HCEC 1CT (cell line): ENCODE measurements at places on chromosomes 12 and 14.

- DNase-seq = peak; percentile 57
These were observed 27.1 kb upstream of the PCNX4 start for GRCh38 chr14:60064491-60065072.

- no peak for DNase-seq
These were observed 77.2 kb downstream of the NTF3 start for GRCh38 chr12:5509102-5509501.

GRCh38 chr12:131984334-131984733 is 34.6 kb downstream of the EP400 start:
- DNase-seq = no peak

GRCh38 chr12:29609431-29610215 is 112.1 kb upstream of the OVCH1 start:
- DNase-seq = no peak

DNA sequence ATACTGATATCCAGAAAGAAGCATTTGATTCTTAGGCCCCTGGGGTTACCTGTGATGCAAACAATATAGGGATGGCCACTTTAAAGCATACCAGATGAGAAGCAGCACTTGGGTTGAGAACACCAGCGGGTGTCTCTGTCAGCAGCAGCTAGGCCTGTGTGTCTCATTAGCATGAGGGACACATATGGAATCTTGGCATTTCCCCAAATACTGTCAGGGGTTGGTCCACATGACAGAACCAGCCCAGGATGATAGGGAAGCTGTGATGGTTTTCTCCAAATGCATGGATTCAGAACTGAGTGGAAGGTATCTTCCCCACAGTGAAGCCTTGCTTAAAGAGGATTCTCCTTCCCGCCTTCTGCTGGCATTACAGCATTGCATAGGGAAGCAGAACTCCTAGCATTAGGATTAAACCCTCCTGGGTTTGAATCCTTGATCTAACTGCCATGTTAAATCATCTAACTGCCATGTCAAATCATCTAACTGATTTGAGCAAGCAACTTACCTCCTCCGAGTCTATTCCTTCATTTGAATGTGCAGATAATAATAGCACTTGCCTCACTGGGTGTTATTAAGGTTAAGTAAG is 111.5 kb upstream of the WSCD2 start:
- DNase-seq = no peak

DNA sequence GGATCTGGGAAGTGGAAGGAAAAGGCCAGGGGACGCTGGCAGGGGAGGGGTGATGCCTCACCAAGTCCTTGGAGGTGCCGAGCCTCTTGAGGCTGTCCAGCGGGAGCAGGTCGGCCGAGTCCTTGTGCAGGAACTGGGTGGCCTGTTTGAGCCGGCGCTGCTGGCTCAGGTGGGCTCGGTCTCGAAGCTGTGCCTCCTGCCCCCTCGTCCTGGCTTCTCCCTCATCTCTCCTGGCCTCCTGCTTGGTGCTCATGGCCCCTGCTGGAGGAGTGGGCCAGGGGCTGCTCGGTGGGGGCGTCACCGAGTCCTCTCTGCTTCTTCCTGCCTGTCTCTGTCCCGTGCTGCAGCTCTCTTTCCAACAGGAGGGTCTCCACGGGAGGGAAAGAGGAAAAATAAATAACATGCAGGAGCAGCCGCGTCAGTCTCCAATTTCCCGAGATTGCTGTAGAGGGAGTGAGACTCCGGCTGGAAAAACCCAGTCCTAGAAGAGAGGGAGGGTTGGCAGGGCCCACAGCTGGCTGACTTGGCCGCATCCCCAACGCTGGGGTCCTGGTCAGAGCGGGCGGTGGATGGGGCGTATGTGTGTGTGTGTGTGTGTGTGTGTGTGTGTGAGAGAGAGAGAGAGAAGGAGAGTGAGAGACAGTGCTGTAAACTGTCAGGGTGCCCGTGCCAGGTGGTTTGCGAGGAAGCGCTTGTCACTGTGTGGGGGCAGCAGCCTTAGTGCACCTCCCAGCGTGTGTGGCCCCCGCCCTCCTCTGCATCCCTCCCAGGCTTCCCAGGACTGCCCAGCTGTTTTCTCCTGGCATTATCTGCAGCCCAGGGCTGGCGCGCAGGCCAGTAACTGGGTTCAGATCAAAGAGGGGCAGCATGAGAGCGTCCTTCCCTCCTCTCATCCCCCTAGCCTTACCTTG is at the start of gene NRIP2:
NRIP2 (minus strand) TSS at position 455 of the 911 bp plus-strand sequence; CDS start at position 403, 52 bp downstream.
- DNase-seq = peak; percentile 13

GRCh38 chr14:66998013-66998412 is 191.2 kb upstream of the GARIN2 start:
- no peak for DNase-seq

- DNase-seq = peak; percentile 76
These were observed 4.0 kb downstream of the VPS37B start for GRCh38 chr12:122891661-122892525.

GRCh38 chr14:101627915-101628262 is 66.6 kb downstream of the DIO3 start:
- no peak for DNase-seq

DNA sequence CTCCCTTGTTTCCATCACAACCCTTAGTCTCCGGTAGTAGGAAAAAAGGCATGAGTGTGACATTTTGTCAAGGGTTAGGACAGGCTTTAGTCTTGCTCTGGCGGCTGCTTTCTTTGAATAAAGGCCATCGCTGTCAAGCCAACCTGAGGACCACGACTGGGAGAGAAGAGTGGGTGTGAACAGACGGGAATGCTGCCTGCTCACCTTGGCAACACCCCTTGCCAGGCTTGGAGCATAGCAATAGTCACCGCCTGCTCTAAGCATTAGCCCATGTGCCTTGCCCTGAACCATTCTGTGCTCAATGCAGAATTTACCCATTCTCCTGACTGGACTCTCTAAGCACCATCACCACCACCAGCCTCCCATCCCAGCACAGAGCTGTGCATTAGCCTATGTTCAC is 36.2 kb downstream of the SPTB start:
- DNase-seq = no peak

DNA sequence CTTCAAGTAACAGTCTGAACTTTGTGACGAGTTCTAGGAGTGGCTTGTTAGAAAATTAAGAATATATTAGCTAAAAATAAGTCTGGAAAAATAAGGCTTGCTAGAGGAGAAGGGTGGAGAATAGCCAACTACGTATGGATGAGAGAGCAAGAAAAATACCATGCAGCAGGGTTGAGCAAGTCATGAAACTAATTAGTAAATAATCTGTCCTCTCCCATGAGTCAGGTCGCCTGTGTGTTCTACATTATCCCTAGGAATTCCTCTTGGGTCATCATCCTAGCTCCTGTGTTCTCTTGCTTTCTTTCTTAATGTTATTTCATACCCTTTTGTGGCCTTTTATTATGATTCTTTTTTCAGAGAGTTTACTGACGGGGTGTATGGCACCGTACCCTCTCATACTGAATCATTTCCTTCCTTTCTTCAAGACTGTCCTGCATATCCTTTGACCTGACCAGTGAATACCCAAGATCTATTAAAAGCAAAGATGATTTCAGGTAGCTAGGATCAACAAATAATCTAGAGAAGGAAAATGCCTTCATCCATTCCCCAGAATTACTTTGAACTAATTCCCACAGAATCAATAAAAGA is 177.2 kb upstream of the NPAS3 start:
- peak; percentile 47 for DNase-seq

GRCh38 chr12:131980263-131980662 is 30.5 kb downstream of the EP400 start:
- DNase-seq = peak; percentile 37

DNA sequence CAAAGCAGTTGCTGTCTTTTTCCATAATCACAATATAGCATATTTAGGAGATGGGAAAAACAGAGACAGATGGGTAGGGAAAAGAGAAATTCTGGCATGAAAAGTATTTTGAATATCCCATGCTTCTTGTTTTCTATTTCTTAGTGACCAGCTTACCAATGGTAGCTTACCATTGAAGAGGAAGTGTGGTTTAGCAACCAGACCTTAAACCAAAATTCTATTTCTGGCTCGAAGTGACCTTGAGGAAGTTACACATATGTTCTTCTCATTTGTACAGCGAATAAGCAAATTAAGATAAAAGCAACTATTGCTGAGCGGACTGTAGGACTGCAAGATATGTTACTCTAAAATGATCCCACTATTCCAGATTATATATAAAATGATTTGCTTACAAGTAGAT is 82.9 kb downstream of the FGD4 start:
- DNase-seq = no peak

DNA sequence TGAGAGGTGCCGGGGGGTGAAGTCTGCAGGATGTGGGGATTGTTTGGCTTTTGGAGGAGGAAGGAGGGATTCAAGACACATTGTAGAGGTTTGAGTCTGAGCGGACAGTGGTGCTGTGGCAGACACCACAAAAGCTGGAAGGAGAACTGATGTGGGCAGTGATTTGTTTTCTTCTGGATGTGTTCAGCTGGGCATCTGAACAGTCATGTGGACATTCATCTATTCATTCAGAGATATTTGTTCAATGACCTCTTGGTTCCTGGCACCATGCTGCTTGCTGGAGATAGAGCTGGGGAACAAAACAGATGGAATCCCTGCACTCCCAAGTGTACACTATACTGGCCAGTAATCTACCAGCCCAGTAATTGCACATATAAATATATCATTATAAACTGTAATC is 64.0 kb downstream of the PTPN11 start:
- DNase-seq = no peak

- DNase-seq = no peak
These were observed 56.4 kb downstream of the MON2 start for GRCh38 chr12:62522984-62523383.

GRCh38 chr12:103279444-103279843 is 216.3 kb downstream of the C12orf42 start:
- no peak for DNase-seq

DNA sequence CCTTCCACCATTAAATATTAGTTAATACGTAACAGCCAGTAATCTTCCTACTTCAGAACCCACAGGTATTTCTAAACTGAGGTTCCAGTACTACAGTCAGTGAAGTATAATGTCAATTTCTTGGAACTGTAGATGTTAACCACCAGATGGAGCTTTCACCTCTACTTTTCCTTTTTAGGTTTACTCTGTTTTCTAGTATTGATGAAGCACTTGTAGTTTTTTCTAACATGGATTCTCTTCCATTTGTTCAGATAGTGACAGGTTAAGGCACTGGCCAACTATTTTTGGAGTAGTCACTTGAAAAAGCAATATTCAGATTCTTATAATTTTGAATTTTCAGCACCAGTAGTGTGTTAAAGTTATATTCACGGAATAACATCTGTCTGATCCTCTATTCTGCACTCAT is 4.6 kb upstream of the SEC23A start:
- DNase-seq = peak; percentile 38

- DNase-seq = peak; percentile 4
These were observed 74.4 kb downstream of the PAPLN start for GRCh38 chr14:73311708-73312030.

- DNase-seq = peak; percentile 43
These were observed 89.0 kb downstream of the PTPRR start for GRCh38 chr12:70831543-70831942.

DNA sequence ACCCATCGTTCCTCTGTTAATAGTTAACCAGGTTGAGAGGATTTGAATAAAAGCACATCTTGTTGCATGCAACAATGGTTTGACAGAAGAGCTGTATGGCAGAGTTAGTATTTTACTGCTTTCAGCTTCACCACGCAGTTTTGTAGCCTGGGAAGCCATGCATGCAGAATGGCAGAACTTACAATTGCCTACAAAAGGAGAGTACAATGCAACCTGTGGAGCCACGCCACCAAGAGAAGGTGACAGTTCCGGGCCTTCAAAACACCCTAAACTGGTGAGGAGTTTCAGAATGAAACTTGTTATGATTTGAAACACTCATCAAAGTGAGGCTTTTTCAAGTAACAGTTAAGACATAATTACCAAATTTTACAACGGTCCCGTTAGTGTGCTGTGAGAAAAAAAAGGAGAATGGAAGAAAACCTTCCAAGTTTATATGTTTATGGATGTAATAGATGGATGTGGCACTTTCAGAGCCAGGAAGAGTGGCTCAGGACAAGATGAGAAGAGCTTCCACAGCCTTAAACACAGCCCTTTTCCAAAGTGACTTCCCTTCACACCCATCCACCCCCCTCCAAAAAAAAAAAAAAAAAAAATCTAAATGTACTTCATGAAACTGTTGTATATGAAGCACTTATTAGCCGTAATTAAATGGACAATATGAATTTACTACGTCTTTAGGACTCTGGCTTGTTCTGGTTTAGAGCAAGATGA is 158.7 kb downstream of the EGLN3 start:
- no peak for DNase-seq

DNA sequence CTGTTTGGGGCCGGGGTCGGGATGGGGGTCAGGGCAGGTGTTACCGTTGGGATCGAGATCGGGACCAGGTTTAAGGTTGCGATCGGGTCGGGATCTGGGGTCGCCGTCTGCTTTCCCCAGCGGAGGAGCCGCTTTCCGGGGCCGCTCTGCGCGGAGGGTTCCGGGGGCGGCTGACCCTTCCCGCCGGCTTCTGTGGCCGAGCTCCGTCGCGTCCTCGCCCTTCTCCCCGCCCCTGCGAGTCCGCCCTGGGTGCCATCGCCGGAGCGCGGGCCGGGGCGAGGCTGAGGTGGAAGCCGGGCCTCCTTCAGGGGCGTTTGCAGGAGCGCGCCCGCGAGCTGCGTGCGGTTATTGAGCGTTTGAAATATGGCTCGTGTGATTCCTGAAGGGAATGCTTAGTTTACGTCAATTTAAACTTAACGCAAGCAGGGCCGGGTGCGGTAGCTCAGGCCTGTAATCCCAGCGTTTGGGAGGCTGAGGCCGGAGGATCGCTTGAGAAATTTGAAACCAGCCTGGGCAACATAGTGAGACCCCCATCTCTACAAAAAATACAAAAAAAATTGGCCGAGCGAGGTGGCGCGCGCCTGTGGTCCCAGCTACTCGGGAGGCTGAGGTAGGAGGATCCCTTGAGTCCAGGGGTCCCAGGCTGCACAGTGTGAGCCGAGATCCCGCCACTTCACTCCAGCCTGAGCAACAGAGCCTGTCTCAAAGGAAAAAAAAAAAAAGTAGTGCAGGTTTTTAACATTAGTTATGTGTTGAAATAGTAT is 620 bp downstream of the PGAM5 start:
- DNase-seq = no peak

DNA sequence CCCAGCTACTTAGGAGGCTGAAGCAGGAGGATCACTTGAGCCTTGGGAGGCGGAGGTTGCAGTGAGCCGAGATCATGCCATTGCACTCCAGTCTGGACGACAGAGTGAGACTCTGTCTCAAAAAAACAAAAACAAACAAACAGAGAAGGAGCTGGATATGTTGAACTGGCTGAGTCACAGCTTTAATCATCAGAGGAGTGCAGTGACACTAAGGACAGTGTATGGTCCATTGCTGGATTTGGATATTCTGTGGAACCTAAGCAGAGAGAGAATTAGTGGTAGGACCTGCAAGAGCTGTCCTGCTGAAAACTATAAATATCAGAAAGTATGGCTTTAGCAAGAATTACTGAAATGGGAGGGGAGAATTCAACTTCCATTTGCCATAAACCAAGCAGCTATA is 163.0 kb upstream of the PELI2 start:
- no peak for DNase-seq

GRCh38 chr12:128476266-128476665 is 209.3 kb downstream of the TMEM132C start:
- DNase-seq = no peak

DNA sequence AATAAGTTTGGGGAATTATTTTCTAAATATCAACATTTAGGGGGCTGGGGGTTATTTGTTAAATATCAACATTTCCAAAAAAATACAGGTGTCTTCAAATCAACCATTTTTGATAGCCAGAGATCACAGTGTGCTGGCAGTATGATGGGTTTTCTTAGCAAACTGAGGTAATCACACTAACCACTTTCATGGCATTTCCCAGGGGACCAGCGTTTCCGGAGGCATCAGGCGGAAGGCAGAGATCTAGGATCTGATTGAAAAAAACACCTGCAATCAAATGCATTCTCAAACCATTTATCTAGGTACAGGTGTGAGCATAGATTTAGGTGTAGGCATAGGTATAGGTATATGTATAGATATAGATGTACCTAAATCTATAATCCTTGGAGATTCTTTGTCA is 34.6 kb downstream of the GLRX5 start:
- no peak for DNase-seq
